Activated CD8-positive, alpha-beta T cell treated with anti-CD3 and anti-CD28 coated beads for 36 hours (primary cell): ENCODE measurements at places on chromosomes 2 and 18.

DNA sequence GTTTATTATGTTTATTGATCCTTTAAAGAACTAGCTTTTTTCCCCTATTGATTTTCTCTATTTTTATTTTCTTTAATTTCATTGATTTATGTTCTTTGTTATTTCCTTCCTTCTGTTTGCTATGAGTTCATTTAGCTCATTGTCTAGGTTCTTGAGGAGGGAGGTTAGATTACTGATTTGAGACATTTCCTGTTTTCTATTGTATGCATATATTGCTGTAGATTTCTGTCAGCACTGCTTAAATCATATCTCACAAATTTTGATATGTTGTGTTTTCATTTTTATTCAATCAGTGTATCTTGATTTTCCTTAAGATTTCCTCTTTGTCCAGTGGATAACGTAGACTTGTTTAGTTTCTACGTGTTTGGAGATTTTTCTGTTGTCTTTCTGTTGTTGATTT lies 43.4 kb downstream of the PTPN4 start:
- no peak for DNase-seq

DNA sequence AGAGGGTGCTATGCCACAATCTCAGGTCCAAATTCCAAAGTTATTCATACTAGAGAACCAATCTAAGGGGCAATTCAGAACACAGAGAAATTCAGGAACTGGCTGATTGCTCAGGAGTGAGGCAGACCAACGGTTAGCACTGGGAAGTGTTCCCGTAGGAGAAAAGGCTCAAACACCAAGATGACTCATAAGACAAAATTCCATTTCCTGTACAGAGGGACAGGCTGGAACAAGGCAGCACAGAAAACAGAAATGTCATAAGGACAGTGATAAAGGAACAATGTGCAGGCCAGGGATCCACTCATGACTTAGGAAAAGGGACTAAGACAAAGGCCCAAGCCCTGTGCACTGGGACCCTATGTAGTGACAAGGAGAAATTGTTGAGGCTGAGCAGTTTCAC lies 54.2 kb downstream of the PDE1A start:
- no peak for DNase-seq

DNA sequence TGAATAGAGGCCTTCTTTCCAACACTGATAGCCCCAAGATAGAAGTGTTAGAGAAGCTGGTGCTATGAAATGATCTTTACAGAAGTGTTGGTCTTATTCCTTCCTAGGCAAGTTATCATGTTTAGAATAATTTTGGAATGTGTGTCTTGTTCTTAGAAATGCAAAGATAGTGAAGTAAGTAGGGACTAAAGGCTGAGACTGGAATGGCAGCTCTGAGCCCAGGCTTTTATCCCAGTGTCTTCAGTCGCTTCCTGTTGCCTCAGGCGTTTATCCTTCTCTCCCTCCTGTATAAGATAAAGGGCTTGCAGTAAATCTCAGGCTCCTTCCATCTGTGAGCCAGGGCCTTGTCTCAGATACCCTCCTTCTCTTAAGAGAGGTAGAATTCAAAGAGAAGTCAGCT lies 218.1 kb downstream of the TPGS2 start:
- no peak for DNase-seq

- no peak for DNase-seq
Measured at GRCh38 chr18:10308154-10308553, 146.3 kb upstream of the APCDD1 start.

DNA sequence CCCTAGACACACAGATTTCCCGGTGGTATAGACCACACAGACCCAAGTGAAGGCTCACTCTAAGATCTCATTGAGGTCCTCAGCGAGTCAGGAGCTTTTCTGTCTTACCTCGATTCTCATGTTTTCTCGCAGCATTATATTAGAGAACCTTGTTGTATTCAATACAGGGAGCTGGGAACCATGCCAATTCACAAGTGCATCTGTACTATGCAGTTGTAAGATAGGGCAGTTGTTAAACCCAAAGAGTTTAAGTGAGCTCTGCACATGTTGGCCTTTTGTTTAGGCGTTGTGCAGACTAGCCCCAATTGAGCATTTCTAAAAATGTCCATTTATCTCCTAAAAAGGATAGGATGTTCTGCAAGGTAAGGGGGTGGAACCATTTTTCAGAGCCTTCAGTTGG lies 59.6 kb downstream of the FEZ2 start:
- DNase-seq = no peak

DNA sequence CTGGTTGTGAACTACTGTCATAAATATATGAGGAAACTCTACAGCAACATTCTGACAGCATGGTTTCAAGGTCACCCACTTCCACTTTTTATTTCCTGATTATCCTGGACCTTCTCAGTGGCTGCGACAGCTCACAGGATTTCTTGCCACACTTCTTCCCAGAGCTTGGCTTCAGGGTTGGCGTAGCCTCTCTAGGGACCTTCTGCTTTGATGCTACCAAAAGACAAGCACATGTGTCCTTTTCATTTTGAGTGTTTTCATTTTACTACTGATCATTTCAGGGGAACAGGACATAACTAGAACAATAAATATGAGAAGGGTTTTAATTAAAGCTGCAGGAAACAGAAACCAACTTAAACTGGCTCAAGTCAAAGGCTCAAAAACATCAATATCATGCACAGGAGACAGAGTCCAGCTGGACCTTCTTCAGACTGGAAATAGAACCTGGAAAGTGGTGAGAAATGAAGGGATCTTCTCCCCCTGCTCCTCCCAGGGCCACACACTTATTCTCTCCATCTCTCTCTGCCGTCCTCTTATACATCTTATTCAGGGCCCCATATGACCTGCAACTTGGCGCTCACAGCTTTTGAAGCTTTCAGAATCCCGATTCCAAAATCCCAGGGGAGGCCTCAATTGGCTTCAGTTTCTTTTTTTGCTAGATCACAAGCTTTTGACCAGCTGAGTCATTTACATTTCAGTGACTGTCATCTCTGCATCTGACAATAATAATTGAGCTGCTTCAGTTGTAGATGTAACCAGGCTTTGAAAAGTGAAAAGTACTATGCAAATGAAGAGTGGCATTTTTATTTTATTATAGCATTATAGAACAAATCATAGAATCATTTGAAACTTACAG lies 9.7 kb downstream of the VIT start:
- DNase-seq = no peak

GRCh38 chr2:163312713-163313112 lies 423.1 kb downstream of the FIGN start:
- DNase-seq = no peak

GRCh38 chr2:210356944-210357343 lies 42.0 kb upstream of the MYL1 start:
- DNase-seq = no peak

- DNase-seq = no peak
Measured at GRCh38 chr2:118830881-118831280, 16.6 kb downstream of the EN1 start.

- DNase-seq = no peak
Measured at GRCh38 chr18:58502628-58503027, 126.3 kb downstream of the ALPK2 start.

- DNase-seq = no peak
Measured at GRCh38 chr18:78664048-78664447, 315.6 kb upstream of the SALL3 start.

GRCh38 chr2:166157578-166157977 lies 29.8 kb upstream of the SCN1A start:
- DNase-seq = no peak

DNA sequence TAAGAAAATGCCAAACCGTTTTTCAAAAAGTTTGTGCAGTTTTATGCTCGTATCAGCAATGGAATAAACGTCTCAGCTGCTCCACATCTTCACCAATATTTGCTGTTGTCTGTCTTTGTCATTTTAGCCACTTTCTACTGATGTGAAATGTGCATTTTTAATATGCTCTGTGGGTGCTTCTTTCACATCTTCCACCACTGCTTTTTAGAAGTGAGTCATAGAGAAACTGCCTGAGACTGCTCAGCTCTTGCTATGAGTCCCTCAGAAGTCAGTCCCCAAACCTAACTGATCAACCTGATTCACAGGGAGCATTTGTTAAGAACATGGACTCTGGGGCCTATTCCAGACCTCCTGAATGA lies 41.0 kb upstream of the EPC2 start:
- DNase-seq = peak; percentile 59

DNA sequence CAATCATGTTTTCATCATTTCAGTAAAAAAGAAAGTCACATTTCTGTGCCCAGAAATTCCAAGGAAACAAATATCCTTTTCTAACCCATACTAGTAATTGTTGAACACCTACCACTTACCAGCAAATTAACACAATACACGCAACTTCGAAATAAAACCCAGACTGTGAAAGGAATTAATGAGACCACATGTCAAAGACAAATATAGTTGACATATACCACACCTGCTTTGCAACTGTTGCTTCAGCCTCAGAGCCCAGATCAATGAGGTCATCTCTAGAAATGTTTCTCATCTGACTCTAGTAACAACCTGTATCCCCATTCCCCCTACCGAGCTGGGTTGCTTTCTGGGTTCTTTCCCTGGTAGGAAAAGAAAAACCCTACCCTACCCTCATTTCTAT lies 52.6 kb downstream of the TRIP12 start:
- DNase-seq = no peak

GRCh38 chr2:46917628-46918027 lies 2.0 kb upstream of the MCFD2 start:
- DNase-seq = no peak

DNA sequence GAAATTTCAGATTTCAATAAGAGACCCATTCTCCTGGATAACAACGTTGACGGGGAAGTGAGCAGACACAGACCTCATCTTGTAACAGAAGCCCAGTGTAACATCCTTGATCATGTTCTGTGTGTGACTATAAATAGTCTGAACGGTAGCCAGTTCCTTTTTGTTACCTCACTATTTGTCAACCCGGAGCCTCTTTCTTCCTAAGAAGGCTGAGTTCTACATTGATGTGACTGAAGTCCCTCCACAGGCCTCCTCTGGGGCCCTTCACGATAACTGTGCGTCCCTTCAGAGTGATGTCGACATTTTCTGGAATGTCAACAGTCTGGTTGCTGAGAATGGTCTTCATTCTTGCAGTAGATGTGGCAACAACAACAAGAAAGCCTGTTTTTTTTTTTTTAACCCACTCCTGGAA lies 6.3 kb upstream of the PLEKHM3 start:
- DNase-seq = no peak

DNA sequence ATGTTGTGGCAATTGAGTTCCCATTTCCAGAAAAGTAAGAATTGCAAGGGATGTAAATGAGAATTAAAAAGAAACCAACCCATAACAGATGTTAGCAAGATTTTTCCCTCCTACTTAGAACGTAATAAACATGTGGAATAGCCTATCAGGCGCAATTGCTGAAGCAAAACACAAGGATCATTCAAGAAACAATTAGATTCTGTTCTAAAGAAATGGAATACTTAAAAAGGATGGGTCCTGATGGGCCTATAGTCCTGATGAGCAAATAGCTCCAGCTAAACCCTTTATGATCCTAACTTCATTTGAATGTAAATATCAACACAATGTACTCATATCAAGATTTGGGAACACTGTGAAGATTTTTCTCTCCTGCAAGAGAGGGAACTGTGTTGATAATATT lies 771.0 kb upstream of the CDH7 start:
- no peak for DNase-seq

GRCh38 chr2:173017646-173018420 lies 57.8 kb upstream of the MAP3K20 start:
- no peak for DNase-seq

DNA sequence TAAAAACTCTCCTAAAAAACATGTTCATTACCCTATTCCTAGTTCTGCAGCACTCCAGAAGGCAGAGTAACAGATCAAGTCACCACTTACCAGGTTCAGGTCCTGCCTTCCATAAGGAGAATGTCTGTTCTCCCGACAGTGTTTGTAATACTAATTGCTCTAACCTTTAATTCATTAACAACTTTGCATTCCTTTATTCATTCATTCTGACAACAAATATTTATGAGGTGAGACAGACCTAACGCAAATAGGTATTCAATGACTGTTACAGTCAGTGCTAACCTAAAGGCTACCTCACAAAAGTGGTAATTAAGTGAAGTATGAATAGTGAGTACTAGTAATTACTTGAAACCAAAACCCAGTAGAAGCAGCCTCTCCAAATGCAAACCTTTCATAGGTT lies 224.0 kb downstream of the AFF3 start:
- no peak for DNase-seq

DNA sequence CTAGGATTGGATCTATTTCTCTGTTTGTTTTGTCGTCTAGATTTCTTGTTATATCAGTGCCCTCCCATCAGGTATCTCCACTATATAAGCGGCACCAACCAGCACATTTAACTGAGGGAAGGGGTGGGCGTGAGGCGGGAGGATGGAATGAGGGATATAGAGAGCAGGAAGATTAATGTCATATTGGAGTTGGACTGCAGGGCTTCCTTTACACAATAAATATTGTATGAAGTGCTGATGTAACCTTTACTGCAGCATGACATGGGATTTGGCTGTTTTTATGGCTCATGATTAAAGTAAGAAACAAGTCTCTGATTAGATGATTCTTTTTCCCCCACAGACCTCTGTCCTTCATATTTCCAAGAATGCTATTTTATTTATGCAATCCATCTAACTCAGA lies 54.8 kb downstream of the TMEM200C start:
- no peak for DNase-seq

DNA sequence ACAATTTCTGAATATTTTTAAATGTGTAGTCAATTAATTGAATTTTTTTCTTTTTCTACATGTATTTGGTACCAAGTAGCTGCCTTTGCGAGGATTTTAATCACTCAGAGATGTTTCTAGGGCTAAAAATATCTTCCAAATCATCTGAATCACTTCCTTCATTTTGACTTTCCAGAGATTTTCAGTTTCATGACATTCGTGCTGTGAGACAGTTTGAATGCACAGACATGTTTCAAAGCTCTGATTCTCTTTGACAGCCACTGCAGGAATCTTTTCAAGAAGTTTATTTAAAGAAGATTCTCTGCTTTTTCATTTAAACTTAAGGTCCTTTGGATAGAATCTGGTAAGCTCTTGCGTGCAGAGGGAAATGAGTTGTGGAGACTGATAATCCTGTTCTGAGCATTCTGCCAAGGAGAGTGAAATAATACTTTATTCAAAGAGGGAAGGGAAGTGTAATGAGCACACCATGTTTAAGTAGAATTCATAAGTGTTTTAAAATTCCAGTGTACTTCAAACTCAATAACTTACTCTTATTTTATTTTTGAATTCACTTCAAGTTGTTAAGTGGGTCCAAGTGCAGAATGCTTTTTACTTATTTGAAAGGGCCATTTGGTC lies 9.7 kb downstream of the CYBRD1 start:
- no peak for DNase-seq

GRCh38 chr2:141911485-141912066 lies 219.2 kb downstream of the LRP1B start:
- DNase-seq = peak; percentile 14
